ENCODE measurements at places on chromosomes 12 and 14.

- no peak for DNase-seq
These were observed 51.2 kb downstream of the TEAD4 start for GRCh38 chr12:3010214-3010930.

GRCh38 chr12:15168026-15168678 lies 53.1 kb downstream of the RERG start:
- no peak for DNase-seq

DNA sequence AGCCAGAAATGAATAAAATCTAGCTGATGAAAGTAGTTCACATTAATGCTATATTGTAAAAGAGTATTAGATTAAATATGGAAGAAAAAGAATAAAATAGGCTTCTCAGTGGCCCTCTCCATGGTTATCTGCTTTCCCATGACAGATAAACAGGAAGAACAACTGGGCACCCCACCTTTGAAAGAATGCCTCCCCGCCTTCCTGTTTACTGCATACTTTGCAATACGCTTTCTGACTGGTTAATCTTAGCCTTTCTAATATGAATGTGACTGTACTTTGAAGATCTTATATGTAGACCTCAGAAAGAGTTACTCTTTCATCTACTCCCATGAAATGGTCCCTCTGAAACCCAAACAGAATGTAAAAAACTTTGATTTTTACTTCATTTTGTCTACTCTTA lies 34.1 kb upstream of the DAAM1 start:
- DNase-seq: no peak

DNA sequence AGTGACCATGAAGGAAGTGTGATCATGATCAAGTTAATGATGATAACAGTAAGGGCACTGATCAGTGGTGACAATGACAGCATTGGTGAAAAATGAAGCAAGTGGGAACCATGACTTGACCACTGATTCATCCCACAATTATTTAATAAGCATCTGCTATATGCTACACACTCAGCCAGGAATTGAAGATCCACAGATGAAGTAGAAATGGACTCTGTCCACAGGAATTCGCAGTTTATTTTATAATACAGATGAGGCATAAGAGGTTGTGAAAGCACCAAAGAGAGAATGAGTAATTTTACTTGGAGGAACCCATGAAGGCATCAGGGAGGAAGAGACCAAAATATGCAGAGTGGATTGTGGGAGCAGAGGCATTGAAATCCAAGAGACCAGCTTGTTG lies 33.8 kb upstream of the SMUG1 start:
- DNase-seq: no peak

GRCh38 chr14:35576856-35577255 lies 42.9 kb downstream of the INSM2 start:
- DNase-seq: no peak

DNA sequence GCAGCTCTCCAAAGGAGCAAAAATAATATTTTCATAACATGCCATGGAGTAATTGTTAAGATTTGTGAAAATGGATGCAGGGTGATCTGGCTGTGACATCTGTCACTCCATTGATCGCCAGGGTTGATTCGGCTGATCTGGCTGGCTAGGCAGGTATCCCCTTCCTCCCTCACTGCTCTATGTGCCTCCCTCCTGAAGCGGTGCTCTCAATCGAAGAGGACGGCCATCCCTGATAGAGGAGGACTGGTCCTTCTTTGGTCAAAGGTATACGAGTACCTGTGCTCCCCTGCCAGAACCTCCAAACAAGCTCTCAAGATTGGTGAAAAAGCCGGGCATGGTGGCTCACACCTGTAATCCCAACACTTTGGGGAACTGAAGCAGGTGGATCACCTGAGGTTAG lies 47.9 kb downstream of the VCPKMT start:
- DNase-seq: no peak

- no peak for DNase-seq
These were observed 12.6 kb downstream of the TRIM9 start for GRCh38 chr14:51082349-51082748.
